NCI-H2107 (cell line): ENCODE measurements at places on chromosomes 4 and X.
A peak's percentile ranks its signal among the peaks of the same experiment; 100 is the strongest.

DNA sequence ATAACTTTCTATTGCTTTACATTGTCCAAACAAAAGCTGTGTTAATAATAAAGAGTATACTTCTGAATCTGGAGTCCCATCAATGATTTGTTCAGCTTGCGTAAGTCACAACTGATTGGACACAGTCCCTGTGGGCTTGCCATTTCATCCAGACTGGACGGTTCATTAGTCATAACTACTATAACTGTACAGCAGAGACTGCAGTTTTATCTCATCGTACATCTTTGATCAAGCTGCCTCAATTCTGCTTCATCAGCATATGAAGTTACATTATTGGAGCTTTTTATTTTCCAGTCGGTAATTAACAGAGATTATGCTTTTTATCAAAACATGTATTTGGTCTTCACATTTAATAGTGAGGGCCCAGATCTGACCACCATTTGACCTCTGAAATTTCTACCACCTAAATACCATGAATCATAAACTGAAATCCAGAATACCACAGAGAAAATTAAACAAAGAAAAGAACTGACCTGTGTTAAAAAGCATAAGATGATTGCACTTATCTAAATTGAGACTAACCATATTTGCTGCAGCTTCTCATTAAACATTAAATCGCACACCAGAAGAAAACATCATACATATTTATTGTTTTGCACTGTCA, 12.5 kb upstream of the MAB21L2 start:
- no peak for DNase-seq

- no peak for DNase-seq
These were observed 23.8 kb upstream of the LIMCH1 start for GRCh38 chr4:41514169-41514568.

- DNase-seq, result peak; percentile 42
These were observed 893.9 kb downstream of the PCDH7 start for GRCh38 chr4:31613946-31614623.

DNA sequence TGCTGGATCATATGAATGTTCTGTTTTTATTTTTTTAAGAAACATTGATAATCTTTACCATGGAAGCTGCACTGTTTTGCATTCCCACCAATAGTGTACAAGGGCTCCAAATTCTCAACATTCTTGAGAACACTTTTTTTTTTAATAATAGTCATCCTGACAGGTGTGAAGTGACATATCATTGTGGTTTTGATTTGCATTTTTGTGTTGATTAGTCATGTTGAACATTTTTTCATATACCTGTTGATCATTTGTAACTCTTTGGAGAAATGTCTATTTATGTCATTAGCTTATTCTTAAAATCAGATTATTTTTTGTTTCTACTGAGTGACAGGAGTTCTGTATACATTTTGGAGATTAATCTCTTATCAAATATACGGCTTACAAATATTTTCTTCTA, 408.5 kb downstream of the GLUD2 start:
- no peak for DNase-seq

GRCh38 chrX:28180096-28180495, 198.8 kb upstream of the DCAF8L1 start:
- no peak for DNase-seq

DNA sequence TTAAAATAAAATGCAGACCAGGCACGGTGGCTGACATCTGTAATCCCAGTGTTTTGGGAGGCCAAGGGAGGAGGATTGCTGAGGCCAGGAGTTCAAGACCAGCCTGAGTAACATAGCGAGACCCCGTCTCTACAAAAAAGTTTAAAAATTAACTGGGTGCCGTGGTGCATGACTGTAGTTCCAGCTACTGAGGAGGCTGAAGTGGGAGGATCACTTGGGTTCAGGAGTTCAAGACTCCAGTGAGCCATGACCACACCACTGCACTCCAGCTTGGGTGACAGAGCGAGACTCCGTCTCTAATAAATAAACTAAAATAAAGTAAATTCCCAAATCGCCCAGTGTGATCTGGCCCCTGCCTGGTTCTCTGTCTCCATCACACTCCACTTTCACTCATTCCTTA, 43.7 kb downstream of the TENM3 start:
- no peak for DNase-seq

GRCh38 chrX:109714340-109714958, 18.6 kb downstream of the ACSL4 start:
- DNase-seq, result no peak

DNA sequence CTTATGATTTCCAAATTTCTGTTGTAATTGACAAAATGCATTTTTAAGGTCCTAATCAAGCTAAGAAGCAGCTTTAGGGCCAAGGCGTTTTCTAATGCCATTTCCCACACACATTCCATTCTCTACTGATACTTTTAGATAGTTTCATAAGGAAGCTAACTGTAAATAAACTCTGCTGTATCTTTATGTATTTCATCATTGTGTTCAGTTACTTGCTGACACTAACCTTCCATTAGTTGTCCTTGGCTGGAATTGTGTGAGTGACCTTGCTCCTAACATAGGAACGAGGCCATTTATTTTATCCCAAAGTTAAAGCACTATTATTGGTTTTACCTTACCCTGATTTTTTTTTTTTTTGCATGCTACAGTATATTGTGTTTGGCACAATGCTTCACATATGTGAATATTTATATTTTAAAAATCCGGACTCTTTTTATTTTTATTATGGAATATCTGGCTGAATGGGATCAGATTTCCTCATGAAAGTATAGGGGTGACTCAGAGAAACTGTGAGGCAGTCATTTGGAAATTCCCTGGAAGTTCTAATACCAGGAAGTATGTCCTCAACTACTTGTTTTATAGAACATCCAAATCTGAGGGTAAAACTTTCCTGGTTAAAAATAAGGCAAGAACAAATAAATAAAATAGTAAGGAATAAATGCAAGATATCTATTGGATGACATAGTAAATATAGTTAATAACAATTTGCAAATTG, 62.7 kb upstream of the SORBS2 start:
- no peak for DNase-seq

GRCh38 chr4:39051492-39051891, 10.5 kb upstream of the KLHL5 start:
- DNase-seq, result no peak

- no peak for DNase-seq
These were observed at the start of gene EPHA5 for GRCh38 chr4:65670331-65671031. TSS of gene EPHA5 (minus strand) at chr4:65670489. CDS start at chr4:65669742, 747 bp downstream.

GRCh38 chrX:101377547-101377946, 8.4 kb downstream of the BTK start:
- DNase-seq, result no peak

GRCh38 chrX:23788521-23788920, 5.5 kb downstream of the SAT1 start:
- no peak for DNase-seq

DNA sequence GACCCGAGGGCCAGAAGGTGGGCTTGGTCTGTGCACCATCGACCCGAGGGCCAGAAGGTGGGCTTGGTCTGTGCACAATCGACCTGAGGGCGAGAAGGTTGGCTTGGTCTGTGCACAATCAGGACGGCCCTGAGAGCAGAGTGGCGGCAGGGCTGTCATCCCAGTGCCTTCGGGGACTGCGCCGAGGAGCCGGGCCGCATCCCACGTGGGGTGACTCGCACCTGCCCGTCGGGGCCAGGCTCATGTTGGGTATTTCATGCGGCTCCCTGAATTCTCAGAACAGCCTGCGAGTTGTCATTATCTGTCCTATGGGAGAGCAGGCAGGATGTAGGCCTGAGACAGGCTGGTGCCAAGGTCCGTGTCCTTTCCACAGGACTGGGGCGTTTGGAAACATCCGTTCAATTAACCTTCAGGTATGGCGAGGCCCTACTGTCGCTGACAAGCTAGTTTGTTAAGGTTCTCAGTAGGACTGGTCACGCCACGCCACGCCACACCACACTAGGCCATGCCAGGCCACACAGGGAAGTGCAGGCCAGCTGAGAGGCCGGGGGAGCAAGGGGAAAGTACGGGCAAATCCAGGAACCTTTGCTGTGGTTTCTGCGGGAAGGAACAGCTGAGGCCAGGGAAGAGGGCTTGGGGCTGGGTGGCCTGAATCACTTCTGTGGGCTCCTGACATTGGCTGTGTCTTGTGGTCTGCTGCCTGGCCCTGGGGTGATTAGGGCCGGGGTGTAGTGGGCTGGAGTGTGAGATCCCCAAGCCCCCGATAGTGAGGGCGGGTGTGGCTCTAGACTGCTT, 182.9 kb downstream of the AFAP1 start:
- DNase-seq, result no peak

- DNase-seq, result no peak
These were observed 74.3 kb upstream of the GUCY1A1 start for GRCh38 chr4:155592179-155592937.
